ENCODE measurements at places on chromosomes 11 and 22.

- no peak for DNase-seq
These were observed 72.9 kb upstream of the CD44 start for GRCh38 chr11:35066030-35066429.

GRCh38 chr11:114060392-114061047, 1.0 kb downstream of the ZBTB16 start:
- no peak for DNase-seq

GRCh38 chr11:133951327-133952198, 5.2 kb downstream of the IGSF9B start:
- no peak for DNase-seq

DNA sequence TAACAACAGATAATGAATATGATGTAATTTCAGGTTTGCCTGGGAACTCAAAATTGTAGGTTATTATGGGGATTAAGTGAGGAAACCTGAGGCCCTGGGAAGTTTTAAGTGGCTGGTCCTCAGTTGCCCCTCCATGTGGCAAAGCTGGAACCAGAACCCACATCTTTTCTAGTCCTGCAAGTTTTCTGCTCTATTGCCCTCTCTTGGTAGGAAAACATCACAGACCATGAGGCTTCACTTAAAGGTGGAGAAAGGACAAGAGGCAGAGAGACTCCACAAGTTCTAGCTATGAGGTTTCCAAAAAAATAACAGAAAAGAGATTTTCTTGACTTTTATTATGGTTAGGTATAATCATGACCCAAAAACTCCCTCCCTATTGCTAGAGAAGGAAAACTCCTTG, 115.5 kb upstream of the DDI1 start:
- no peak for DNase-seq

GRCh38 chr11:120066738-120067437, 71.0 kb downstream of the TRIM29 start:
- DNase-seq = no peak

DNA sequence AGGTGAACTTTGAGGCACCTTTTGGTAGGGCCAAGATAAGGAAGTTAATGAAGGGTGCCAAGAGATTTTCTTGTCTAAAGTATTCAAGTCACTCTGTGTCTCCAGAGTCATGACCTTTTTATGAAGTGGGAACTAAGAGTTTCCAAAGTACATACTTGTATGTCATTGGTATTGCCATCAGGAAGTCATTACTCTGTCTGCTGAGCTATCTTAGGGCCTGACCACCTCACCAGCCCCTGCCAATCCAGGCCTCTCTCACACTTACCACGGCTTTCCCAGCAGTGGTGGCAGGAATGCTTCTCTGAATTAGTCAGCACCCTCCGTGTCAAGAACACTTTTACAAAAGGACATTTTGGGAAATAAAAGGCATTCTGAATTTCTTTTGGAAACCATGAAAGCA, 192.8 kb upstream of the MTNR1B start:
- DNase-seq = no peak

GRCh38 chr22:28963362-28963761, 80.0 kb downstream of the ZNRF3 start:
- no peak for DNase-seq

DNA sequence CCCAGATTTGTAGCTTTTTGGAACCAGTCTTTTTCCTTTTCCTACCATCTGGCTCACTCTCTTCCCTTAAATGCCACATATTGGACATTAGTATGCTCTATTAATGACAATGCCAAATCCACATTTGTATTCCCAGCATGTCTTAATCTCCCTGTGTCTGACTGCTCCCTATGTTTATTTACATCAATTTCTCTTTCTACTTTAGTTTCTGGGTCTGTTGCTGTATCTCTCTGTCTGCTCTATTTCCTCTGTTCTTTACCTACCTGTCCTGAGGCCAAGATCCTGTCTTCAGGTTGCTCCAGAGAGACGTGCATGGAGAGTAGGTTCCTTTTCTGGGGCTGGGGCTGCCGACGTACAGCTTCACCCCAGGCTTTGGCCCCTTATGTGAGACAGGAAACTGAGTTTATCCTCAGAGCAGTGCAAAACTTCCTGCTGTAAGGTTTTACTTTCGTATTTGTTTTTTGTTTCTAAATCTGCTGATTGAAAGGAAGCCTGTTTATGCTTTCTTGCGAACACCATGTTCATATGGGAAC, 25.6 kb downstream of the OR2AG2 start:
- peak; percentile 15 for DNase-seq

Measured in muscle of arm (tissue), 14 donors.